ENCODE measurements at places on chromosomes 12 and 14.

DNA sequence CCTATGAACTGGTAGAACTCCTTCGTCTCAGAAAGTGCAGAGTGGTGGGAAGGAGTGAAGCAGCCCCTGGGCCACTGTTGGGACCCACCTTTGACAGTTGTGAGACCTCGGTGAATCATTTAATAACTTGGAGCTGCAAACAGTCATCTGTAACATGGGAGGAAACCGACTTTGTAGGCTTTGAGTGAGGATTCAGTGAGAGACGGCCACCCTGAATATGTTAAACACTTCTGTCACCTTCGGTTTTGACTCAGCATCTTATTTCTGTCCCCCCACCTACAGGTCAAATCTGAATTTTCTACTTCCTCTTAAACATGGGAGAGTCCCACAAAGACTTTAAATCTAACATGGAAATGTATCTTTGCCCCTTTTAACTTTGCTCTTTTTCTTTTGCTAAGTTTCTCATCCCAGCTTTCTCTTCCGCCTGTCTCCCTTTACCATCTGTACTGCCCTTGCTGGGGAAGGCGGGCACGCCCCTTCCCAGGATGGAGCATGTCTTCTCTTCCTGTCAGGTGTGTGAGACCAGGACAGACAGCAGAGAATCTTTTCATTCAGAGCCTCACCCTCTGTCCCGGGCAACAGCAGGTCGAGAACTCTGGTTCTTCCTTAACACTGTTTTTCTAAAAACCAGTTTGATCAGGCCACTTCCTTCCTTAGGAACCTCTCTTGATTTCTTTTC, 37.1 kb downstream of the ZC3H14 start:
- no peak for DNase-seq

DNA sequence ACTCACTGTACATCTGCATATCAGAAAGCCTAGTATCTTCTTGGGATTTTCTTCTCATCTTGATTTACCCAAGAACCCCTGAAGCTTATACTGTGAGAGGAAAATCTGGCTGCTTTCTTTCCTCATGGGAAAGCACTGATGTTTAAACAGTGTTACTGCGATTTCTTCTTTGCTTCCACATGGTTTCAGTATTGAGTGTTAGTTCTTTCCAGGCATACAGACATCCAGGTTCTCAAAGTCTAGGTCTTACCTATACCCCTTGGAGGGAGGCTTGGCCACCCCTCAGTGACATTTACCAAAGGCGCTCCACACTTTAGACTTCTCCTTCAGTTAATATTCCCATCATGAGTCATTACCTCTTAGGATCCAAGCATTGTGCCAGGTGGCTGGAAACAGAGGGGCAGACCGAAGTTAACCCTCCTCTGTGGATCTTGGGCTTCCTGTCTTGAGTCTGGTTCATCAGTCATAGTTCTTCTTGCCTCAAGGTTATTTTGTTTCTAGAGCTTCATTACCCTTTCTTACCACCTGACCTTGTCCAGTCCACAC, 79.1 kb downstream of the TMEM117 start:
- no peak for DNase-seq

DNA sequence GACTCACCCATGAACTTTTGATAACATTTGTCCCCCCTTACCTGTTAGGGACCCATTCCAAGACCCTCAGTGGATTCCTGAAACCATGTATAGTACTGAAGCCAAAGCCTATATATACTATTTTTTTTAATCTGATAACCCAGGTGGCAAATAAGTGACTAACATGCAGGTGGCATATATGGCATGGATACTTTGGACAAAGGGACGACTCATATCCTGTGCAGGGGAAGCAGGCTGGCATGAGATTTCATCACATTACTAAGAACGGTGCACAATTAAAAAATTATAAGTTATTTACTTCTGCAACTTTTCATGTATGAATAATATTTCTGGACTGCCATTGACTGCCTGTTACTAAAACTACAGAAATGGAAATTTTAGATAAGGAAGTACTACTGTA, 880.1 kb upstream of the FBXO33 start:
- DNase-seq: no peak

DNA sequence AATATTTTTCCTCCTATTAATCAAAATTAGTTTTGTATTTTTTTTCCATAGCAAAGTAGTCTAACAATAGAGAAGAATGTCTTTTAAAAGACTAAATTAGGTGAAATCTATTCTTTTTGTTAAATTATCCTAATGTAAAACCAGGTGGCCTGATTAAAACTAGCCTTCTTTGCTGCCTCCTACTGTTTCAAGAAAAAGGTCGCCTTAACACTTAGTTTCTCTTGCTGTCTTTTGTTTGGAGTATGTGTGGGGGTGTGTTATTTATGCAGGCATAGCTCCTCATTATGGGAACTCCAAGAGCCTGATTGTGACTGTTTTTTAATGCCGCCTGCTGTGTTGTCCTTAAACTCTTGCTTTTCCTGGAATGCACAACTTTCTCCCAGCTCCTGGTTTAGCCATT, 855.3 kb downstream of the DIO2 start:
- no peak for DNase-seq

GRCh38 chr14:104578321-104578720, 1.2 kb upstream of the C14orf180 start:
- DNase-seq: no peak

DNA sequence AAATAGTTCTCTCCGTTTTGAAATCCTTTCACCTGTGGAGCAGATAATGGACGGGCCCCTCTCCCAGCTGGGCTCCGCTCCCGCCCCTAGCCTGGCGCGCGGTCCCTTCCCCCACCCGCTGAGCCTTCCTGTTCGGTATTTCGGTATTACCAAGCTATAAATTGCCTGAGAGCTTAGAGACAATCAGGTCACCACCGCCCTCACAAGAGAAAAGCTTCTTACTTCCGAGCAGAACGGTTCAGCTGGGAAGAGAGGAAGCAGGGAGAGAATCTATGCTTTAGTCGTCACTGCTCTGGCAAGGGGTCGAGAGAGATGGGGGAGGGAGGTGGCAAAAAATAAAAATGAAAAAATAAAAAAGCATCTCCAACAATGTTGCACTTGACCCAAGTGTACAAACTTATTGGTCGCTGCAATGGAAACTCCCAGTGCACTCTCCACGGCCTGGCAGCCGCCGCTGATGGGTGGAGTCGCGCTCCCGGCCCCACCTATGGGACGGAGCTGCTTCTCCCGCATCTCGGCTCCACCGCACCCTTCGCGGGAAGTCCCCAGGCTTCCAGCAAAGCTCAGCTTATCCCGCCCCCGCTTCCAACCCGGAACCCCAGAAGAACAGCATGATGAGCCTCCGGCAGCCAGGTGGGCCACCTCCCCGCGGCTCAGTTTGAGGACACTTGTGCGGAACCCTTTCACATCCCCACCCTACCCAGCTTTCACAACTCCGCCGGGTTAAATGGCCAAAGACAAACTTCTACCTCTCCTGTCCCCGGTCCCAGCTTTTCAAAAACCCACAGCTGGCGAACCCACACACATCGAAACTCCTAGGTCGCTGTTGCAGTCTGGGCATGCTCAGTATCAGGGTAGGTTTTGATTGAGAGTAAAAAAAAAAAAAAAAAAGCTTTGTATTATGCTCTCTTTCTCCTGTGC, 832 bp upstream of the SYT1 start:
- DNase-seq: no peak

- DNase-seq: no peak
Observed at GRCh38 chr12:91893476-91893875, 252.2 kb downstream of the BTG1 start.

DNA sequence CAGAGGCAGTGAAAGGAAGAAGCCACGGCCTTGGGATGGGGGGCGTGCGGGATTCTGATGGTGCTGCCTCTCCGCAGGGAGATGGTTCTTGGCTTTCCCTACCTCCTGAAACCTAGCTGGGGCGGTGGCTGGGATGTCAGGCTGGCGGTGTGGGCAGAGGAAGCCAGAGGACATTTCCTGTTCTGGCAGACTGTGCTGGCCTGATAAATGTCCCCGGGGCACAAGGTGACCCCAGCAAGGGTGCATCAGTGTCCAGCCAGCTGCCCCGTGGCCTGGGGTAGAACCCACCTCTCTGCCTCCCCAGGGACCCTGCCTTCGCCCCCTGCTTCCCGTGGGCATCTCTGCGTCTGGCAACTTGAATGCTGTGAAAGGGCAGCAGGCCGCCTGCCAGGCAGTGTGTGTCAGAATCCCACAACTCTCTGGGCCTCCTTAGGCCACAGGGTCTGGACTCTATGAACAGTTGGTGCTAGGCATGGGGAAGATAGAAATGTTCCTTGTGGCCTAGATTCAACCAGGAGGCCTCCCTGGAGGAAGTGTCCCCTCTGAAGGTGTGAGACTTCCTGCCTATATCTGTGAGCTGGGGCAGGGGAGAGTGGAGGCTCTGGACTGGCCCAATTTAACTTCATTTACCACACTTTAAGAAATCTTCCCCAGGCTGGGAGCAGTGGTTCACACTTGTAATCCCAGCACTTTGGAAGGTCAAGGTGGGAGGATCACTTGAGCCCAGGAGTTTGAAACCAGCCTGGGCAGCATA, 4.9 kb downstream of the SH2B3 start:
- no peak for DNase-seq

DNA sequence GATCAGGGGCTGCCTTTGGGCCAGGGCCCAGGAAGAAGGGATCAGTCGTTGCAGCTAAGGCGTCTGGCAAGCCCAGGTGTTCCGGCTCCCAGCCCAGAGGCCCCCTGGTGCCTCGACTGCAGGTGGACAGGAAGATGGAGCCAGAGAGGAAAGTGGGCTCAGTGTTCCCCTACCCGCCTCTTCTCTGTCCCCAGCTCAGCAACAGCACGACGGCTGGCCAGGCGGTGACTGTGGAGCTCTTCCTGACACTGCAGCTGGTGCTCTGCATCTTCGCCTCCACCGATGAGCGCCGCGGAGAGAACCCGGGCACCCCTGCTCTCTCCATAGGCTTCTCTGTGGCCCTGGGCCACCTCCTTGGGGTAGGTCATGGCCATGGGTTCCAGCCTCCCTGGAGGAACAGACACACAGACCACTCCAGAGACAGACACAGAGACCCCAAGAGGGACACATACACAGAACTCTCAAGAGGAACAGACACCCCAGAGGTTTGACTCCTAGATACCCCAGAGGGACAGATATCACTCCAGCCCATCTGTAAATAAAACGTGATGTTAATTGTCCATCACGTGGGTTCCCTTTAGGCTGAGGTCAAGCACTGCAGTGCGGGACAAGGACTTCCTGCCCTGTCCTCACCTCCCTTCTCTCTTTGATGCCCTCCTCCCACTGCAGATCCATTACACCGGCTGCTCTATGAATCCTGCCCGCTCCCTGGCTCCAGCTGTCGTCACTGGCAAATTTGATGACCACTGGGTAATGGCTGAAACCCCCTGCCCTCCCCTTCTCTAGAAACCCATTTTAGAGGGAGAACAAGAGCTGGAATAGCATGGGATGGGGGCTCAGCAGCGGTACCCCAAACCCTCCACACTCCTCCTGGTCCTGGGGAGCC, 3.7 kb downstream of the AQP2 start:
- DNase-seq: no peak

GRCh38 chr12:130086248-130086647, 76.0 kb upstream of the FZD10 start:
- no peak for DNase-seq

DNA sequence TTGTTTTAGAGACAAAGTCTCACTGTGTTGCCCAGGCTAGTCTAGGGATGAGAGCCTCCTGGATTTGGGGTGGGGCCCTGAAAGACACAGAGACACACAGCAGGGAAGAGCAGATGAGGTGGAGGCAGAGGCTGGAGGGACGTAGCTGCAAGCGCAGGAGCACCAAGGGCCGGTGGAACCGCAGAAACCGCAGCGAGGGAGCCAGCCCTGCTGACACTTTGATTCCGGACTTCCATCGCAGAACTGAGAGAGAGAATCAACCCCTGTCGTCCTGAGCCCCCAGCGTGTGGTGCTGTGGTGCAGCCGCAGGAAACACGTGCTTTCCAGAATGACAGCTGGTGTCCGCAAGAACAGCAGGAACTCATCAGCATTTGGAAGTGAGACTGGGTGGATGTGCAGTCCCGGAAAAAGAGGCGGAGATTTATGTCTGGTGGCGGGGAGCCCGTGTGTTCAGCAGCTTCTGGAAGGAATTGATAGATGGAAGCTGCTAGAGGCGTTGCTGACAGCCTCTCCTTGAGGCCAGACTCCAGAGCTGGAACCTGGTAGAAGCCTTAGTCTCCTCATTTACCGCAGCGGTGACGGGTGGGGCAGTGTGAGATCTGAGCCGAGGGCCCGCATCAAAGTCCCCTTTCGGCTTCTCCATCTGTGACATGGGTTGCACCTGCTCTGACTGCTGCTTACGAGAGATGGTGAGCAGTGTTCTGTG, 21.9 kb upstream of the KLC1 start:
- peak; percentile 59 for DNase-seq

DNA sequence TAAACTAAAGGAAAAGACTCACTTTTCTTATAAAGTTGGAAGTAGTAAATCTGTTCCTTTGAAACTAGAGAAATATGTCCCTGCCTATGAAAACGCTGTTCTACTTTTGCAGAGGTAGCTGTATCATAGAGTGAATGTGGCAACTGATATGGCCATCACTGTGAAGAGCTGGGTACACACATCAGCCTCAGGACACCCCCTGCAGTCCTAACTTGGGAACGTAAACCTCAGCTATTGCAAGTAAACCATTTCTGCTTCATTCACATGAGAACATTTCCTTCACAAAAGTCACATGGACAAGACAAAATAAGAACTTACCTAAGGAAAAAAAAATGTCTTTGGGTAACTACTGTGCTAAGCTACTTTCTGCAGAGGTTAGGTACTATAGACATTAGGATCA, 233.3 kb upstream of the PPFIA2 start:
- peak; percentile 43 for DNase-seq

DNA sequence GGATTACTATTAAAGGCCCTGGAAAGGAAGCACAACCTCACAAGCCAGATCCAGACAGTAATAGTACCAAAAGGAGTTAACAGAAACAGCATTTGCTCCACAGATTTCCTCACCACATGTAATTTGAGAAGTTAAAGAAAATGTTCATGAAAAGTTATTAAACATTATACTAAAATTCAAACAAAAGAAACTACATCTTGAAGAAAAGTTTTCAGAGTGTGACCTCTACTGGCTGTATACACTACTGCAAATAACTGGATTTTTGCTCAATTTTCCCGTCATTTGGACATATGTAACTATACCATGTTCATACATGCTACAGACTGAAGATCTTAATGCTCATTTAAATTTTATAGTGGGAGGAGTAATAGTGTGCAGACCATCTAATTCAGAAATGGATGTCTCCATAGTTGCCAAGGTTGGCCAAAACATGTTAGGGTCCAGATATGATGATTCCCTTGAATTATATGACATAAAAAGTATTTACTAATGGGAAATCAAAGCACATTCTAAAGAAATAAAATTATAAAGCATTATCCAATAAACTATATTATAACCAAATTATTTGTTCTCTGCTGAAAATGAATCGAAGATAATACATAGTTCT, 5.6 kb downstream of the KRR1 start:
- no peak for DNase-seq
